ENCODE measurements at places on chromosomes 4 and X.

DNA sequence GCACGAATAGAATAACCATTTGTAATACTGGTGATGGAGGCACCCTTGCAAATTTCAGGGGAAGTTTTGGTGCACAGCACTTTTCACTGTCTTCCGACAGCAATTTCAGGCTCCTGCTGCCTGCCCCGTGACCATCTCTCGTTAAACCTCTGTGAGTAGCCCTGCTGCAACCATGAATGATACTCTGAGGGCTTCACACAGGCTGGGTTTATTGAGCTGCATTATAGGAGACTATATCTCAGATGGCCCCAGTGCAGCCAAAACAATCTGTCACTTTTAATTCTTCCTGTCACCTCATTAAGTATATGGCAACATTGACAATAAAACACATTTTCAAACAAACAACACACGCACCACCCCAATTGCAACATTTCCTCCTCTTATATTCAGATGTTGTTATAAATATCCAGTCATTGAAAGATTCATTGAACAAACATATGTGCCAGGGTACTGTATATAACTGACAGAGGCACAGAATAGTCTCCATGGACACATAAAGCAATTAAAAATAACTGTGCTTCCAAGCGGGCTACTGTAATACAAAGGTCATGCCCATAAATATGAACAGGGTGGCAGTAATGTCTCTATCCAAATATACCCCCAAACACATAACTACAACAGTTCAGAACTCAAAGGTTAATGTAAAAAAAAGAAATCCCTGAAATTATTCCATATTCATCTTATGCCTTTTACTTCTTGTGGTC is 477.0 kb downstream of the GBA3 start:
- DNase-seq: no peak

- no peak for DNase-seq
These were observed 91.6 kb downstream of the FUNDC1 start for GRCh38 chrX:44451056-44451455.

- DNase-seq: no peak
These were observed 7.5 kb upstream of the BCOR start for GRCh38 chrX:40104985-40105834.

DNA sequence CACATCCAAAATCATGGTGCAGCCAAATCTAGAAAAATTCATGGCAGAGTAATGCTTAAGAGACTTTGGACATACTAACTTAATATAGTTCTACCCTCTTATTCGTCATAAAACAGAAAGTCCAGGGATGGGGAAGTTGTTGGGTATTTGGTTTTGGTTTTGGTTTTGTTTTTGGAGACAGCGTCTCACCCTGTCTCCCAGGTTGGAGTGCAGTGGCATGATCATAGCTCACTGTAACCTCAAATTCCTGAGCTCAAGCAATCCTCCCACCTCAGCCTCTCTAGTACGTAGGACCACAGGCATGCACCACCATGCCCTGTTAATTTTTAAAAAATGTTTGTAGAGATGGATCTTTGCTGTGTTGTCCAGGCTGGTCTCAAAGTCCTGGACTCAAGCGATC is 271.8 kb upstream of the TENM3 start:
- no peak for DNase-seq

GRCh38 chr4:80446664-80447063 is 111.1 kb downstream of the CFAP299 start:
- no peak for DNase-seq

DNA sequence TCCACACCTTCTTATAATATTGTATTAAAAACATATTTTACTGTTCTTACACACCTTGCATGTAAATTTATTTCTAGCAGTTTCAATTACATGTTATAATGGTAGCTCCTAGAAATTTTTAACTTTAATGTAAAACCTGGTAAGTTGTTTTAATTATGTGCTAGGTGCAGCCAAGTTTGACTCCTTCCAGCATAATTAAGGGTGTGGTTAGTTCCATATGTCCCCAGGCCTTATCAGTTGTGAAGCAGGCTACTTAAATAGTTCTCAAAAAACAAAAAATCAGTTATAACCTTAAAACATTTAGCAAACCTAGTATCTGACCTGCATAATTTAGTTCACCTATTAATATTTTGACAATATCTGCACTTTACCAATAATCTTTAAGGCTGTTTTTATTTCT is 26.9 kb upstream of the PASD1 start:
- no peak for DNase-seq

GRCh38 chrX:40107291-40108161 is 9.8 kb upstream of the BCOR start:
- peak; percentile 90 for DNase-seq

DNA sequence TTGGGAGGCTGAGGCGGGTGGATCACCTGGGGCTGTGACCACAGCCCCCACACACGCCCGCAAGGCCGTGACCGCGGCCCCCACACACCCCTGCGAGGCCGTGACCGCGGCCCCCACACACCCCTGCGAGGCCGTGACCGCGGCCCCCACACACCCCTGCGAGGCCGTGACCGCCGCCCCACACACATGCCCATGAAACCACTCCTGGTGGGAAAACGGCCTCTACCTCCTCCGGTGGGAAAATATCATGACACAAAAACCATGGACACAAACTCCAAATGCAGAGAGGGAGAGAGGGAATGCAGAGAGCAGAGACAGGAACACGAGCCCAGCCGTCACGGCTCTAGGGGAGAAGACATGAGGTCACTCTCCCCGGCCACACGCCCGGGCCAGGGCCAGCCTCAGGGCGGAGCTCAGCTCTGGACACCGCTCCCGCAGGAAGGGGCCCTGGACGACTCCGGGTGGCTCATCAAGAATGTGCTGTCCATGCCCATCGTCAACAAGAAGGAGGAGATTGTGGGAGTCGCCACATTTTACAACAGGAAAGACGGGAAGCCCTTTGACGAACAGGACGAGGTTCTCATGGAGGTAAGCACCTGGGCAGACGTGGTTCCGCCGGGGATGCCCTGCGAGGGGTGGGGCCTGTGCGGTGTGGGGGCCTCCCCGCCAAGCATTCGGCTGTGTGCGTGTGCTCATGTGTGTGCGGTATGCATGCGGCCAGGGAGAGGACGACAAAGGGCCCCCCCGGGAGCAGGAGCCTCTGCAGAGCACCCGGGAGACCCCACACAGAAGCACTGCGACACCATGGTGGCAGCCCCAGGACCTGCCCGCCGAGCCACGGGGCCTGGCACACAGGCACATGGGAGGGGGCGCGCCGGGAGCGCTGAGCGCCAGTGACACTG is 17.4 kb downstream of the ATP5ME start:
- DNase-seq: no peak

DNA sequence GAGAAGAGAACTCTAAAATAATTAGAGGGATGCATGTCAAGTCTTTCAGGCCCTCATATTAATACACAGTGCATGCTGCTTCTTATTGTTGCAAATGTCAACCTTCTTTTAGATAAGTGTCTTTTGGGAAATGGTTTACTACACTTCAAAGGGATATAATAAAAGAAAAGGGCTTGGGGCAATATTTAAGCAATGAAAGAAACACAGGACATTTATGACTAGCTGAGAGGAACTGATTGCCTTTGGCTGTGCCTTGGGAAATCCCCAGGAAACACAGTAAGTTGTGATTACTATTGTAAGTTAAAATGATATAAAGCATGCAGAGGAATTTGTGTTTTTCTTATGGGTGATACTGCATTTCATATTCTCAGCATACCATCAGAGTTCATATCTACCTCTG is 1036.2 kb upstream of the GRID2 start:
- DNase-seq: no peak

DNA sequence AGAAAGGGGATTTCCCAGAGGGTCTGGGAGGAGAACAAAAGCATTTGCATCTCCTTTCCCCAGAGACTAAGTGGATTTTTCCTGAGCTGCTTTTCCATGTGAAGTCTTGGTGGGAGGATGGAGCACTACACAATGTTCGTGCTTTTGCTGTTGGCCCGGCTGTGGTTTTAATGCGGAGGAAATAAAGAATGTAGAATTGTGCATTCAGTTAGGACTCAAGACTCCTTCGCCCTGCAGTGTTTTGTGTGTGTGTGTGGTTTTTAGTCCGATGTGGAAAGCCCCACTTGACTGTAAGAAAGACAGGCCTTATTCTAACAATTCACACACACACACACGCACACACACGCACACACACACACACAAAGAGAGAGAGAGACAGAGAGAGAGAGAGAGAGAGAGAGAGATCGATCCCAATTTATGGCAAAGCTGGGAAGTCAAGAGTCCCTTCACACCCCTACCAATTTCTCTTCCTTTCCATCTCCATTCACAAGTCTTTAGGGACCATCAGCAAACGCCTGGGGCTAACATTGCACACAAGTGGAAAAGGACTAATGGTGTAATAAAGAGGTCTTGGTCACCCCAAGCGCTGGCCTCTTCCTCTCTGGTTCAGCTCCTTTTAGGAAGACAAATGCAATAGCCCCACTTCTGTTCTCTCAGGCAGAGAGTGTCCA is 44.2 kb downstream of the CLDN34 start:
- DNase-seq: no peak

DNA sequence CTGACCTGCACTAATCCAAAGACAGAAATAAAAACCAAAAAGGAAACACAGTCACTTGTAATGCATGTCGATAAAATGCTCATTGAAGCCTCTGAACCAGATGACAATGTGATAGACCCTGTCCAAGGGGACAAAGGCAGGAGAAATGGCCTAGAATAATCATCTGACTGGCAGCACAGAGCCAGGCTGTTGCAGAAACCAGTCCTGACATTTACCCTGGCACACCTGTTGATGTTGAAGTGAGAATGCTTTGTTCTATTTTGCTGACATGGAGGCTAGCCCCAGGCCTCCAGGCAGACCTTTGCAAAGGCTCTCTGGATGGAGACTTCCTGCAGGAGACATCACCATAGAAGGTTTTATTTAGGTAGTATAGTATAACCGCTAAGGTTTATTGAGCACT is 41.0 kb downstream of the TFDP3 start:
- DNase-seq: no peak

DNA sequence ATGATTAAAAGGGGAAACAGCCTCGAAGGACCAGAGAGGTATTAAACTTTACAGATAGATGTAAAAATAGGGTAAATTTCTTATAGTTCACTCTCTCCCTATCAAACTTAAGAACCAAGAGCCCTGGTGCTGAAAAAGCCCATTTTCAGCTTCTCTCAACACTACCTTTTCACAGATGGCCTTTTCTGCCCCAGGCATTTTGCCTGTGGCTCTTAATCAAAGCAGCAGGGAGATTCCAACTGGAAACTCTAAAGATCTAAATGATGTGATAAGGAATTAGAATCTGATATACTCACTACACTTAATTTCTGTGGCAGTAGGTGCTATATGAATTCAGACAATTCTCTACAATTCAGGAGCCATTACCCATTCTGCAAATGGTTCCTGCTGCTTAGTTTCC is 60.0 kb downstream of the AMMECR1 start:
- DNase-seq: no peak

- no peak for DNase-seq
These were observed 13.5 kb downstream of the RXFP1 start for GRCh38 chr4:158535130-158535614.

GRCh38 chrX:107470198-107470597 is 20.7 kb downstream of the FRMPD3 start:
- no peak for DNase-seq

GRCh38 chr4:73308286-73308685 is 49.7 kb upstream of the ANKRD17 start:
- no peak for DNase-seq

- no peak for DNase-seq
These were observed 55.0 kb downstream of the SYTL5 start for GRCh38 chrX:38061335-38061734.

- DNase-seq: no peak
These were observed 57.1 kb downstream of the RHOH start for GRCh38 chr4:40253906-40254305.

DNA sequence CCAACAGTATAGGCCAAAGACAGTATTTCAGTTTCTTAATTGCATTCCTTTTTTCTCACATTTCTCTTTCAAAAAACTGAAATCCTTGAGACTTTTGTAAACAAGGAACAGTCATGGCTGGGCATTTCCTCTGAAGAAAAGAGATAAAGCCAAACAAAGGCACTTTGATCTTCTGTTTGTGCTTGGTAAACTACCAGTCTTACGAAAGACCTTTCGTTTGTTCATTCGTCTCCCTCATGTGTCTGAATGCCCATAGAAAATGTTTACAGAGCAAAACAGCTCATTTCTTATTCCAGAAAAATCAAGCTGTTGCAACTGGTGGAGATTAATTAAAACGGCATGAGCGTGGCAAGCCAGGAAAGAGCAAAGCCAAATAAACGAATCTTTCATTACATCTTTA is 178.0 kb downstream of the GASK1B start:
- no peak for DNase-seq

DNA sequence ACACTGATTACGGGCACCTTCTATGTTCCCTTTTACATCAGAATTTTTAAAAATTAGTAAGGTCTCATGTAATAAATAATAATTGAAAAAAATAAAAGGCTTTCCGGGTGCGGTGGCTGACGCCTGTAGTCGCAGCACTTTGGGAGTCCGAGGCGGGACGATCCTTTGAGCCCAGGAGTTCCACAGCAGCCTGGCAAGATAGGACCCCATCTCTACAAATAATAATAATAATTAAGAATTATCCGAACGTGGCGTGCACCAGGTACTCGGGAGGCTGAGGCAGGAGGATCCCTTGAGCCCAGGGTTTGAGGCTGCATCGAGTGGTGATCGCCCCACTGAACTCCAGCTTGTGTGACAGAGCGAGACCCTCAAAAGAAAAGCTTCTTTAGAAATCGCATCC is 771 bp upstream of the LAMTOR3 start:
- DNase-seq: peak; percentile 32

- DNase-seq: no peak
These were observed 39.0 kb downstream of the GUCY1A1 start for GRCh38 chr4:155705664-155706063.

DNA sequence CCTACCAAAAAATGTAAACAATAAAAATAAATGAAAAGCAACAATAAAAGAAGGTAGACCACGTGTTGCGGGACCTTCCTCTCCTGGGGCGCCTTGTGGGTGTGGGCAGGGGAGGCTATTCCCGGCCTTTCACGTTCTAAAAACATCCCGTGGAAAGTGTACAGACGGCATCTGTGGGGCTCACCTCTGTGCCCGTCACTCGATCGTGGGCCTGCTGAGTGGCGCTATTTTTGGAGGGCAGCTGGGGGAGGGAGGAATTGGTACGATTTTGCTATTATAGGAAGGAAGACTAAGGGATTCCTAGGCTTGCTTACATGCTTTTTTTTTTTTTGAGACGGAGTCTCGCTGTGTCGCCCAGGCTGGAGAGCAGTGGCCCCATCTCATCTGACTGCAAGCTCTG is 13.6 kb upstream of the PPP2R3B start:
- no peak for DNase-seq

GRCh38 chr4:149955780-149956390 is 122.4 kb upstream of the DCLK2 start:
- no peak for DNase-seq

- no peak for DNase-seq
These were observed 302.1 kb downstream of the KCTD8 start for GRCh38 chr4:44146516-44146915.

GRCh38 chr4:147828331-147828905 is 96.5 kb downstream of the ARHGAP10 start:
- no peak for DNase-seq

- no peak for DNase-seq
These were observed 8.1 kb downstream of the SNX25 start for GRCh38 chr4:185217408-185217975.

Measured in posterior vena cava (tissue), 2 donors.